ENCODE measurements at places on chromosomes 11 and 22.

DNA sequence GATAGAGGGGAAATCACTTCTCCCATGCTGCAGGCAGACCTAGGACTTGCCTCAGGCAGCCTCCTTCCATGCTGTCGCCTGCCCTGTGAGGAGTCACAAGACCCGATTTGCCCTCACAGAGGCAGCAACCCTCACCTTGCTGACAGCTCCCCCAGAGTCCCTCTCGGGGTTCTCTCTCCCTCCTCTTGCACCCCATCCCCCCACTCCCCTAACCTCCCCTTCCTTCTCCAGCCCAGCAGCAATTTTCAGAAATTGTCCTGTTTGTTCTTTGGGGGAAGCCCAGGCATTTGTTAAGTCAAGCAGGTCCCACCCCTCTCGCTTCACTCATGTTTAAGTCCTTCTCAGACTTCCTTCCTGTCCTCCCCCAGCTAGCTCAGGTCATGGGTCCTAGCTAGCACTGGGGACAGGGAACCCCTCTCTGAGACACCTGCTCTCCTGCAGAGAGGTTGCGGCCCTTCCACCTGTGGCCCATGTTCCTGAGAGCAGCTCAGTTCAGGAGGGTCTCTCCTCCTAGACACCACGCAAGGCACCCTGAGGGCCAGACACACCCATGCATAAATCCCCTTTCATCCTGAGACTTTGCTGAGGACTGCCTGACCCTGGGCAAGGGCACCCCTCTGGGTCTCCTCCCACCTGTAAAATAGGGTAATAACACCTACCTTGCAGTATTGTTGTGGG is 6.3 kb upstream of the FXYD2 start:
- DNase-seq = no peak

DNA sequence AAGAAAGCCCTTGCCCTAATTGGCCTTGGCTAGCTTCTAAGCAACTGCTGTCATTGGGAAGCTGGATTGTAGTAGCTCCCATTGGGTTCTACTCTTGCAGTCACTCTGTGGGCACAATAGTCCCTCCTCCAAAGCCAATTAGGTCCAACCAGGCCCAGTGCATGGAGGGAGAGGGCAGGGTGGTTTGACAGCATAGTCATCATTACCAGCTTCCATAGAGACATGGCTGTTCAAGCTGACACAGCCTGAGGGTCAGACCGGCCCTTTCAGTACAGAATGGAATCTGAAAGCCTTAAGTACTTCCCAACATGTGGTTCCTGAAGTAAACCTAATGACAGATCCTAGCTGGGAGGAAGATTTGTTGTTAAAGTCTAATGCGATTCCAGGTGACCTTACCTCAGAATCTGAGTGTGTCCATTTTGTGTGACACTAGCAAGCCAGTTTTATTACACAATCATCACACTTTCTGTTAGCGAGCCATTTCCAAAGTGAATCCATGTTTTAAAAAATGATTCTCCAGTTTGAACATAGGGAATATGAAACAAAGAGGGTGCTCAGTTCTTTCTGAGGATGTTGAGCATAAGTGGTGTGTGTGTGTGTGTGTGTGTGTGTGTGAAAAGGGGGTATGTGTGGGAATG is 6.9 kb downstream of the PLET1 start:
- no peak for DNase-seq

- no peak for DNase-seq
Measured at GRCh38 chr11:93738647-93739081, 2.6 kb downstream of the TAF1D start.

- DNase-seq = no peak
Measured at GRCh38 chr11:76074148-76075095, 131.9 kb downstream of the WNT11 start.

GRCh38 chr11:13030857-13031256 is 21.7 kb downstream of the RASSF10 start:
- peak; percentile 84 for DNase-seq

GRCh38 chr11:96272529-96273222 is 70.3 kb downstream of the MAML2 start:
- no peak for DNase-seq

Data from NCI-H345 (cell line).